ENCODE measurements at places on chromosomes 3 and 15. TPM values are rescaled to one million over a fixed set of nuclear protein-coding genes. Genes with fewer than 3 reads are reported as not detected.

Gene GOLGA8N
- 4.3 TPM for total RNA-seq

Gene SPSB4
- total RNA-seq = not detected

Gene LMOD3
- total RNA-seq = under 0.01 TPM

Gene ALDH1L1
- not detected for total RNA-seq

Gene C15orf61
- 1.7 TPM for total RNA-seq

Gene SLCO3A1
- total RNA-seq = 4.1 TPM

Gene ANKDD1A
- 14.8 TPM for total RNA-seq

Gene CRYGS
- 0.94 TPM for total RNA-seq

Gene SPESP1
- 14.3 TPM for total RNA-seq

Gene SMCO1
- total RNA-seq = not detected

Gene ZPLD1
- under 0.01 TPM for total RNA-seq

Gene FGF7
- total RNA-seq = 393 TPM

Gene TOPAZ1
- not detected for total RNA-seq

Gene SH3BP5
- total RNA-seq = 51.4 TPM

Gene COL6A5
- total RNA-seq = not detected

Gene CD96
- under 0.01 TPM for total RNA-seq

Gene CCPG1
- 42.7 TPM for total RNA-seq
